ENCODE measurements at places on chromosomes 1 and 21.

DNA sequence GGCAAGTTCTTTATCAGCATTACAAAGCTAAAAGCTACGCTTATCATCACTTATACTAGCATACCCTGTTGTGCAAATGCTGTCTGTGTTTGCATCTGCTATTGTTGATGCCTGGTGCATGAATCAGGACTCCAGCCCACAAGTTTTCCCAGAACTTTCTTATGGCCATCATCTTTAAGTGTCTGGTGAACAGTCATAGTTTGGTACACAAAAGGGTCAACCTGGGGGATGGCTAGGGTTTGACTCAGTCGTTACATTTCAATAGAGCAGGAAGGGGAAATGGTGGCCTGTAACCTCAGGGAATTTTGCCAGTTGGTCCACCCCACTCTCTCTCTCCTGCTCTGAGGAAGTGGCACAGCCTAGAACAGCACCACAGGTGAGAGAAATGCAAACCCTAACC, 35.4 kb downstream of the SELL start:
- DNase-seq, result no peak

DNA sequence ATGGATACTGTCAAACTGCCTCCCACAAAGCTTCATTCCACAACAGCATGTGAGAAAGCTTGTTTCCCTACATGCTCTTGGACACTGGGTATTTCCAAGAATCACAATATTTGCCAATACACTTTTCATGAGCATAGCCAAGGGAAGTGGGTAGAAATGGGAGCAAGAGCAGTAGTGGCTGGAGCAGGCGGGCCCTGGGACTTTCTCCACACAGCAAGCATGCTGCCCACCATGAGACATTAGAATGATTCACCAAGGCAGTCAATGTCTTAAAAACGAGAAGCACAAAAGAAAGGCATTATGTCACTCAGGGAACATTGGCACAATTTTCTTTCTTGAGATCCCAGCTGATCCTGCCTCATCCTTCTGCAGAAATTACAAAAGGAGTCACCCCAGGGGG, 371.6 kb upstream of the RUNX1 start:
- DNase-seq, result no peak

DNA sequence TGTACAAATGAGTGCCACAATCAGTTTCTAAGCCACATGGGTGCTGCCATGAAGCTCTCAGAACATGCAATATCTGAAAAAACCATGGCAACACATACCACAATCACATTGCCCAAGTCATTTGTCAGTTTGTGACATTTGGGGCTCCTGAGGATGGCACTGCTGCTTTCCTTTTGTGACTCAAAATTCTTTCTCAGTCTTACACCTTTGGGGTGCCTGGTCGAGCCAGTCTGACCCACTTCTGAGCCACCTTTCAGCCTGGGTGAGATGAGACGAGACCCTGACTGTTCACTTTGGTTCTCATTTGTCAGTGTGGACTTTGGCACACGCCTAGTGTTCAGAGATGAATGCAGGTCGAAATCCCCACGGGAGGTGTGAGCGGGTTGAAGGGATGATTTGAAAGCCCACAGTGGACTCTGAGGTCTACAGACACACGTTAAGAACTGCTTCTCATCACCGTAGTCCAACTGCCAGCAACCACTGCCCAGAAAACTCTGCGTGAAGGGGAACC, 8.0 kb downstream of the BATF3 start:
- no peak for DNase-seq

DNA sequence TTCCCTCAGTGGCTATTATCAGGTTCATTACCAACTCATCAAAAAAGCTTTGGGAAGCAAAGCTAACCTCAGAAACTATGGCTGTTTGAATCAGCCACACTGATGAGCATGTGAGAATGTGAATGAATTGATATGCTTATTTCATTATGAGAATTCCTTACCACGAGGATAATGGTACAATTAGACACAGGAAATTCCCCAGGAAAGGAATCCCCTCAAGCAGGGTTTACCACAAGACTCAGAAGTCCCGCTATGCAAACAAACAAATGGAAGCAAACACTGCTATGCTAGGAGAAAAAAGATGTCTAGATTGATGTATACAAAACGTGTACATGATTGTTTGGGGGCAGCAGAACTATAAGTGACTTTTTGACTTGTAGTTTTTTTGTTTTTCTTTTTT, 205.0 kb downstream of the HMCN1 start:
- DNase-seq, result no peak

GRCh38 chr1:53088616-53089300, 26.7 kb downstream of the PODN start:
- DNase-seq, result no peak

DNA sequence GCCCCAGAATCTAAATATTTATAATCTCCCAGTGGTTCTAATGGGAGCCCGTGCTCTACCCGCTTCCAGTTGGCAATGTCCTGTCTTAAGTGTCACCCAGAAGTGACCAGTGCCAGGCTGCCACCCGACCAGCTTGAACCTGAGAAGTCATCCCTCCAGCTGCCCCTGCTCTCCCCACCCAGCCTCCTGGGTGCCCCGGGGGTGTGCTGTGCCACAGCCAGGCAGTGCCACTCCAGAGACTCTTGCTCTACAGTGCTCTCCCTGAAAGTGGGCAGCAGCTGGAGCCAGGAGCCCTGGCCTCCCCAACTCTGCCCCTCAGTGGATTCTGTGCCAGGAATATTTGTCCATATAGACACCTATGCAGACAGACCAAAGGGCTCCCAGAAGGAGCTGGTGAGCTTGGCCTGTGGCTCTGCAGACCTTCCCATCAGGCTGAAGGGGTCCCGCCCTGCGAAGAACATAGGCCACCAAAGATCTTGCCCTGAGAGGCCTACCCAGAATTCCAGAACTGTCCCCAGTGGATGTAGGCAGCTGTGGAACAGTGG, 9.0 kb upstream of the EPS8L3 start:
- no peak for DNase-seq

GRCh38 chr1:239823852-239824251, 267.8 kb upstream of the FMN2 start:
- no peak for DNase-seq

DNA sequence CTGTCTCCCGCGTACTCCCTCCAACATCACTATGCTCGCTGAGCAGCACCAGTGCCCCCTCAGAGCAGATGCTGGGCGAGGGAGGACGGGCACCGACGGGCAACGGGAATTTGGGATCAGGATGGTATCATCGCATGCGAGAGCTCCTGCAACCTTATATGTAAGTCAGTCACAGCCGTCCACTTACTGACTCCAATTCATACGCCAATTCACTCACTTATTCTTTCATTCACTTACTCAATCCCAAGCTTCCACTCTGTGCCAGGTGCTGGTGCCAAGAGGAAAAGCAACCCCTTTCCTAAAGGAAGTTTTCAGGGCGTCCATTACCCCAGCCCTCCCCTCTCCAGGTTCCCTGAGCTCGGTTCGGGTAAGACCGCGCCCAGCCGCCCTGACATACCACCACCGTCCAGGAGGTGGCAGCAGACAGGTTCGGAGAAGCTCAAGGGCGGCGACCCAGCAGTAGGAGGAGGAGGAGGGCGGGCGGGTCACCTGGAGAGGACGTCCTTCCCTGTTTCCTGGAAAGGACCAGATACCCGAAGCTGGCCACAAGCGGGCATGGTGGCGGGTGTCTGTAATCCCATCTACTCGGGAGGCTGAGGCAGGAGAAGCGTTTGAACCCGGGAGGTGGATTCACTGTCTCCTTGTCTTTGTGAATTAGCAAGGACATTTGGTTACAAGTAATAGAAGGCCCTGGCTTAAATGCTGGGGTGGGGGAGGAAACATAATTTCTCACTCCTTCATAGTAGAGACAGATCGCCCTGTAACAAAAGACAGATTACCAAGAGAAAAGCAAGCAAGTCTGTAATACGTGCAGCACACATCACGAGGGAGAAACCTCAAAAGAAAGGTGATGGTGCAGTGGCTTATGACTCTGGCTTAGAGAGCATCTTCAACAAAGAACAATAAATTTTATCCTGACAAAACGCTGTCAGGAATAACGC, 7.6 kb upstream of the IL22RA1 start:
- DNase-seq, result peak; percentile 90

GRCh38 chr21:27564684-27565301, 597.9 kb upstream of the ADAMTS5 start:
- DNase-seq, result no peak

DNA sequence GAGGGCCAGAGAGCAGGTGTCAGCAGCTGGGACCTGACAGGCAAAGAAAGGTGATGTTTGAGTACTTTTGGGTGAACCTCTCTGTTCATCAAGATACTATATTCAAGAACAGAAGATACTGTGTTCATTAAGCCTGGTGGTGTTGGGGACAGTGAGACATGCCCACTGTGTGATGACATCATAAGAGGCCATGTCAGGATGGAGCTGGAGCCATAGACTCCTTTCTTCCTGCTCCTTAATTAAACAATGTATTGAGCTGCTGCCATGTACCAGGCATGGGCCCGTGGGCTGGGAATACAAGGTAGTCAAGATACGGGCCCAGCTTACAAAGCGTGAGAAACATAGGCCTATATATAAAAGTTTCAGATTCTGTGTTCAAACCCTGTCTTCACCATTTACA, 435.4 kb downstream of the RPS6KC1 start:
- no peak for DNase-seq

- DNase-seq, result no peak
Observed at GRCh38 chr1:179090522-179090921, 8.7 kb downstream of the TOR3A start.

GRCh38 chr1:36118447-36119204, 6.4 kb downstream of the COL8A2 start:
- DNase-seq, result no peak

DNA sequence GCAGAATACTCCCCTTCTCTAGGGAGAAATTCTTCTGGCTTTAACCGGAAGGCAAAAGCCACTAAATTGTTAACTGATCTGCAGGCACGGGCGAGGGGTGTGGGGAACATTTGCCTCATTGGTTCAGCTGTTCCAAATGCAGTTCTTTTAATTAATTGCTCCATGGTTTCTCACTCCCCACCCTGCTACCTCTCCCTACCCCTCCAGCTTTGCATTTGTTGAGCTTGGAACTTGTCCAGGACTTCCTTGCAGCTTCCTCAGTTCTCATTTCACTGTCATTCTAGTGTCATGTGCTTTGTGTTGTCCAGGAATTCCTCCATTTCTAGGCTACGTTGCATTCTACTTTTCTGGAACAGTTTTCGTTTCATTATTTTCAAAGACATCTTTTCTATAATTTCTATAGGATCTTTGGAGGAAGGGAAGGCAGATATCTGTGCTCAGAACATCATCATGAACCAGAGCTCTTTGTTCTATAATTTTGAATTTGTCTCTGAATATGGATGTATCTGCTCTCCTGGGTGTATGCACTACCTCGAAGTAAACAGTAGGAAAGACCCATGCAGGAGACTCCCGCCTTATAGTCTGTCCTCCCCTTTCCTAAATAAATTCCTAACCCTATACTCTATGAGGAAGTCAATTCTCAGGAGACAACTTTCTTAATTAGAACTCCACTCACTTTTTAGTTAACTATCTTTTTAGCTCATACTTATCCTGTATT, 132.4 kb upstream of the LMO4 start:
- no peak for DNase-seq

DNA sequence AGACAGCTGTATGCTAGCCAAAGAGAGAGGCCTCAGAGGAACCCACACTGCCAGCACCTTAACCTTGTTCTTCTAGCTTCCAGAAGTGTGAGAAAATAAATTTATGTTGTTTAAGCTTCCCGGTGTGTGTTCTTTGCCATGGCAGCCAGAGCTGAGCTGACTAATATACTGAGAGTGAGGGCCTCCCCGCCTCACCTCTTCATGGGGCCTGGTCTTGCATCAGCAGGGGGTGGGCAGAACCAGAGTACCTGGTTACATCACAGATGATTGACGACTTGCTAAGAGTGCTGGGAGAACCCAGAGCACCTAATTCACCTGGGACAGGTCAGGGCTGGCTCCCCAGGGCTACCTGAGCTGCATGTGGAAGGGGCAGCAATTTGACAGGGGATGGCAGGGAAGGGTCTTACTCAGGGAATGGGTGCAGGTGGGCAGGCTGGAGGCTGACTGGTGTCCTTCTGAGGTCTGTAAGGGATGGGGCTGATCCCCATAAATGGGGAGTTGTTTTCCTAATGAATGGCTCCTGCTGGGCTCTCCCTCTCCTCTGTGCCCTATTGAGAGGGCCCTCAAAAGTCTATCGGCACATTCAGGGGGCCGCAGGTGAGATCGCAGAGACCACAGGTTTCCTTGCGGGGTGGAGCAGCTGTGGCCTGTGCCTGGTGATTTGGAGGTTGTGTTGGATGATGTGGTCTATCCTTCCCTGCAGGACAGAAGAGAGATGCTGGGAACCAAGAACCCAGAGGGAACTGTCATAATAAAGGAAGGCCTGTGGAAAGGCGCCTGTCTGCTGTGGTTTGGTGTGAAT, 60.6 kb upstream of the ETV3 start:
- peak; percentile 62 for DNase-seq

- peak; percentile 76 for DNase-seq
Observed at GRCh38 chr1:17236779-17237560, 11.9 kb upstream of the PADI3 start.

GRCh38 chr21:38343691-38344090, 86.9 kb downstream of the KCNJ15 start:
- DNase-seq, result peak; percentile 95

GRCh38 chr1:231216498-231216897, 24.5 kb upstream of the GNPAT start:
- DNase-seq, result peak; percentile 12

- no peak for DNase-seq
Observed at GRCh38 chr1:199858856-199859255, 168.7 kb upstream of the NR5A2 start.

- DNase-seq, result no peak
Observed at GRCh38 chr1:6989212-6990159, 204.2 kb downstream of the CAMTA1 start.

GRCh38 chr1:2433936-2434655, 21.7 kb upstream of the PEX10 start:
- no peak for DNase-seq

DNA sequence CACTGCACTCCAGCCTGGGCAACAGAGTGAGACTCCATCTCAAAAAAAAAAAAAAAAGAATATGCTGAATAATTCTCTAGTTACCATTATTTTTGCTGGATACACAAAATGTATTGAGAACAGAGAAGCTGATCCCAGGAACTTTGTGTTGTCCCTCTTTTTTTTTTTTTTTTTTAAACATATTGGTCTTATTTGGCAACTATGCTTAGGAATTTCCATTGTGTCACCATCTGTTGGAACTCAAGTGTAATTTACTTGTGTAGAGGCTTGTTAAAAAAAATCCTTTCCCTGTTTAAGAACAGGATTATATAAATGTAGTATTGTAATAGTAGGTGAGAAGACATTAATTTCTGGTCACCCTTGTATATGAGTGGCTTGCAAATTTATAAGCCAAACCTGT, 28.6 kb downstream of the CAMSAP2 start:
- DNase-seq, result no peak

DNA sequence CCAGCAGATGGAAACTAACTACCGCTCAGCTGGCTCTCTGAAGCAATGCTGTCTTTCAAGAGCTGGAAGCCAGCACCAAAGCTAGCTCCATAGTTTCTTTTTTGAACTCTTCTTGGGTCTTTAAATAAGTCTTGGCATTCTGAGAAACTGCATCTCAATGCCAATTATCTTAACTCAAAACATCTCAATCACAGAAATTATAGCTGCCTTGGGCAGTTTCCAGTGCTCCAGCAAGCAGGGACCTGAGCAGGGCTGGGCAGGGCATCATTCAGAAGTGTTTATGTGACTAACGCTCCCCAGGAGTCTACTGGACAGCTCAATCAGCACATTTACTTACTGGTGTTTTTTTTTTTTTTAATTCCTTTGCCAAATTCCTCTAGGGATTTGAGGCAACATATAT, 18.3 kb upstream of the PADI4 start:
- DNase-seq, result no peak

- no peak for DNase-seq
Observed at GRCh38 chr1:87115317-87115890, 201.0 kb downstream of the HS2ST1 start.
